ACHN (cell line): ENCODE measurements at places on chromosomes 6 and 20.

DNA sequence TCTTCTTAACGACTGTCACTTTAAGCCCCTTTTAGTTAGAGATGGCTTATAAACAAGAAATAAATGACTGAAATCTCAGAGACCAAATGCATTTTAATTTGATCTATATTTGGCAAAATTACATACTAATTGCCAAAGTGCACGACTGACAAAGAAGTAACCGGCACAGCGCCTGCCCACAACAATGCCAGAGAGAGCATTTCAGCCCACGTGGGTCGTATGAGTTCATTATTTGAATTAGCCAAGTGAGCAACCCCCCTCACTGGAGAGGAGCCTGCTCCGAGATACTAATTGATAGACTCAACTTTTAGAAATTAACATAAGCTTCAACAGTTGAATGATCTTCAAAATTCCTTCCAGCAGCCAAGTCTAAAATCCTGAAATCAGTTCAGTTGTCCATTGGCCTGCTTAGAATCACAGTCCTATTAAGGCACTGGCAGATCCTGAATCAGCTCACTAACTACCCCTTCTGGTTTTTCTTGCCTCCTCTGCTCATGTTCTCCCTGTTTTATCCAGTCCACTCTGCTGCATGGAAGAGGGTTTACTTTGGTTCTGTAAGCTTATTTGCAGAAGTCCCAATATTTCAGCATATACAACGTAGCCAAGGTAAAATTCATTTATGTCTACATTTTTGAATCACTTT lies 519.1 kb upstream of the AGPAT4 start:
- no peak for DNase-seq

DNA sequence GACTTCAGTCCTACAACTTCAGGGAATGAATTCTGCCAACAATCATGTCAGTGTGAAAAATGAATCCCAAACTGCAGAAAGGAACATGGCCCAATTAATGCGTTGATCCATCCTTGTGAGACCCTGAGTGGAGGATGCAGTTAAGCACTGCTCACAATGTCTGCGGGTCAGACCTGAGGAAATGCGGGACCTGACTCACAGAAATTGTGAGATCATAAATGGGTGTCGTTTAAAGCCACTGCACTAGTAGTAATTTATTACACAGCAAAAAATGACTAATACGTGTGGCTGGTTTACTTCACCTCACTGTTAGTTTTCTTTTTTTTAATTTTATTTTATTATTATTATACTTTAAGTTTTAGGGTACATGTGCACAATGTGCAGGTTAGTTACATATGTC lies 505.0 kb downstream of the PRKN start:
- no peak for DNase-seq

- no peak for DNase-seq
These were observed 155.2 kb upstream of the KHDRBS2 start for GRCh38 chr6:62441182-62441581.

- DNase-seq: peak; percentile 4
These were observed 41.9 kb downstream of the PLEKHG1 start for GRCh38 chr6:150641398-150642139.

GRCh38 chr6:34142061-34142998 lies 3.6 kb downstream of the GRM4 start:
- no peak for DNase-seq

GRCh38 chr20:38245753-38246152 lies 14.8 kb downstream of the KIAA1755 start:
- no peak for DNase-seq

DNA sequence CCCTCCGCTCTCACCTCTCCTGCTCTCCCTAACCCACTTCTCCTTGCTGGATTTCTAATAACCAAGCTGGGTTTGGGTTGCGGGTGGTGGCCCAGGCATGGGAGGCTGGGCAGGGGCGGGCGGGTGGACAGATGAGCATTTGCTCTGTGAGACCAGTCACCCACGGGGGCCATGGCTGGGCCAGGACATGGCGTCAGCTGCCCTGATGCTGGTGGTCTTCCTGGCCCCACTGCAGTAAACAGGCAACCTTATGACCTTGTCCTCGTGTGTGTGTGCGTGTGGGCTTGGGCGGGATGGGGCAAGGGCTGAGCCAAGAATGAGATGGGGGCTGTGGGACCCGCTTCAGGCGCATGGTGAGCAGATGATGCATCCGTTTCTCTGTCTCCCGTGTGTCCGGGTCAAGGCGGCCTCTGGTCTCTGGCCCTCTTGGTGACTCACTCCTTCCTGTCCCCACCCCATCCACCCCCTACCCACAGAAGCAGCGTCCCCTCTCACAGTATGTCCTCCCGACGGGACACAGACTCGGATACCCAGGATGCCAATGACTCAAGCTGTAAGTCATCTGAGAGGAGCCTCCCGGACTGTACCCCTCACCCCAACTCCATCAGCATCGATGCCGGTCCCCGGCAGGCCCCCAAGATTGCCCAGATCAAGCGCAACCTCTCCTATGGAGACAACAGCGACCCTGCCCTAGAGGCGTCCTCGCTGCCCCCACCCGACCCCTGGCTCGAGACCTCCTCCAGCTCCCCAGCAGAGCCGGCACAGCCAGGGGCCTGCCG lies 41.4 kb upstream of the MYL9 start:
- no peak for DNase-seq

DNA sequence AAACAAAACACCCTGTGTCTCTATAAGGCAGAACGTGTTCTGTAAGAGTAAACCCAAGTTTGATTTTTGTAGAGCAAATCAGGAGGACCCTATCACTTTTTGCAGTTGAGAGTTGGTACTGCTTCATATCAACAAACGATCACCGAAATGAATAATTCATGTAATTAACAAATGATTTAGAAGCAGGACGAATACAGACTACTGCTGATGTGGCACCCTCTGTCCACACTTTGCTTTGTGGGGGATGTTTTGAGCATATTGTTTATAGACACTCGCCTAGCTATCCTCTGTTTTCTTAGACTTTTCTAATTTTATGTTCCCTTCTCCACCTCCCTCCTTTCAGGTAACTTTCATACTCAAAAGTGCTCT lies 1.5 kb downstream of the CD2AP start:
- DNase-seq: no peak

DNA sequence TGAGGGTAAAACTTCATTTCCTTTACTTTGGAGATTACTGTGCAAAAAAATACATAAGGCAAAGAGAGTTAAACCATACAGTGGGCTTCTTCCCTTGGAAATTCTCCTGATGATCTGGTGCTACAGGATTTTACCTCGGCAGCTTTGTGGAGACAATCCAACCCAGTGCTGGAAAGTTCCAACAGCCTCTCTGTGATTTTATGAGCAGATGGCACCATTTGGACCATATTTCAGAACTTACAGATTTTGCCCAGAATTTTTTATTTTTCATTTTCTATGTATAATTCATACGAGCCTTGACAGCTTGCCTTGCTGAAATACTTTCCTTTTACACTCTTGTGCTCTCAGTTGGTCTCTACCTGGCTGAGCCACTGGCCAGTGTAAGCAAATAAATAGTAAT lies 43.3 kb upstream of the TNFRSF21 start:
- no peak for DNase-seq

DNA sequence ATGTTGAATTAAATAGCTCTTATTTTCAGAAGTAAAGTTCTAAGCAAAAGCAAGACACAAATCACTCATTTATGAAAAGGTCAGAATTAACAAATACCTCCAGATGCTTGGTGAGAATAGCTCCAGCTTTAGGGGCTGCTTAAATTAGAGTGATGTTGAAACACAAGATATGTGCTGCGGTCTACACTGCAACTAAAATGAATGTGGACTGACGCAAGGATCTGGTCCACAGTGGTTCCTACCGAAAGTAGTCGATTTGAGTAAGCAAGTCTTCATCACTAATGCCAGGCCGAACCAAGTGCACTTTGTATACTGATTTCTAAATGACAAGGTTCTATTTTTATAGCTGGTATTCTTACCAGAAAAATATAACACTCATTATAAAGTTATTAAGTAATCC lies 96.3 kb downstream of the PRDM1 start:
- DNase-seq: no peak
